ENCODE measurements at places on chromosomes 6 and 20. TPM values are rescaled to one million over a fixed set of nuclear protein-coding genes. Genes with fewer than 3 reads are reported as not detected.

The BACH2 gene
- 0.15 TPM for total RNA-seq

- DNase-seq: no peak
Measured at GRCh38 chr6:72422171-72422570, 199.7 kb upstream of the KCNQ5 start.

The SCUBE3 gene
- total RNA-seq: 0.02 TPM

DNA sequence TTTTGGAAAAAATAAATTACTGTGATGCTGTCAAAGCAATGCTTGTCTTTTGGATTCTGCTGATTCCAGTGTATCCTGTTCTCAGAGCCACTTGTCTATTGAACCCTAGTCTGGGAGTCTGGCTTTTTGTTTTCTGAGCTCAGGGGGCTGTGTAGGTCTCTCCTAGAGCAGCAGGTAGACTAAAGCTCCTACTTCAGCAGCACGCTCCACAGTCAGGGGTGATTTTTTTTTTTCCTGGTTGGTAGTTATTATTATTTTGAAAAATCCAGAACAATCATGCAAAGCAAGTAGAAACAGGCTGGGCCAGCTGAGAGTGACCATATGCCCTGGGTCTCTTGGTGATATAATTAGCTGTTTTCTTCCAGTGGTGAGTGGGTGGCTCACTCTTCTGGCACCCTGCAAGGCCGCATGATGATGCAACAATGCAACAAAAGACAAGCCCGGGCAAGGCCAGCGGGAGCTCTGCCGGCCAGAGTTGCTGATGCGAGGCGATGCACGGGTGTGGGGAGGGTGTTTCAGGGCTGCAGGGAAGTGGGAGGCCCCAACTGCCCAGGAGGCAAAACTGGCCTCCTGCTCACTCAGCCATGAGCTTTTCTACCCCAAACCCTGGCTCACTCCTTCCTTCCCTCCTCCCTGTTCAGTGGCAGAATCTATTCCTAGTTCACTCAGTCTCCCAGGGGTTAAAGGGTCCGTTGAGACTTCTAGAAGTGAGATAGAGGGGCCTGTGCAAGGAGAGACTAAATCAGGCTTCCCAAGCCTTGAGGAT is 11.5 kb upstream of the CDKN1A start:
- peak; percentile 83 for DNase-seq

The STX16 gene
- total RNA-seq: 24.3 TPM

GRCh38 chr6:67863346-67863745 is 771.7 kb upstream of the ADGRB3 start:
- DNase-seq: no peak

DNA sequence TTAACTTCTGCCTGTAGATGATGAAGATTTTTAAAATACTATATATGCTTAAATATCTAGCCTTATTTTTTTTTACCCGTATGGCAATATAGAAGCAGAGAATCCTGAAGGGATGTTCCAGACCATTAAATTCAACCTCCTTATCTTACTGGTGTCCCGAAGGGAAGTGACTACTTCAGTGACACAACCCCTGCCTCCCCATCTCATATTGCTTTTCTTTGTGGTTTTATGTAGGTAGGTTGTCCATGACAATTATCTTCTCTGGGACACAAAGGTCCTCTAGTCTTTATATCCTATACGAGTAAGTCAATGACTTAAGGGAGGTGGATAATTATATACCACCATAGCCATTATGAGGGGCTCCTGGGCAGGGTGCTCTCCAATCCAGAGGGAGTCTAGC is 57.4 kb upstream of the EMILIN3 start:
- DNase-seq: no peak

DNA sequence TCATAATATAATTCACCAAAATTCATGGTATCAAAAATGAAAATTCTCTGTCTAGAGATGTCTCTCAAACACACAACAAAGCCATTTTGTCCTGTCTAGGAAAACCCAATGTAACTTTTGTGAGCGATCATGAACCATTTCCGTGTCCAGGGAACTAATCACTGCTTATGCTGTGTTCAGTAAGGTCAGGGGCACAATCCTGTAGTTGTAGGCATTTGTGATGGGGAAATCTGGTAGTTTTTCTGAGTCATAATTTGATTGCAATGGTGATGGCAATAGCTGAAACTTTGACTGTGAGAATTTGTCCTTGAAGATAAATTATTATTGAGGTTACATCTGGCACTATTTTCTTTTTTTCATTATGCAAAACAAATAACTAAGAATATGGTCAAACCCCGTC is 21.0 kb upstream of the GCLC start:
- no peak for DNase-seq

GRCh38 chr20:675453-676314 is at the start of gene SCRT2:
Gene SCRT2 (minus strand): TSS chr20:675802. CDS start chr20:675601, 201 bp downstream.
- peak; percentile 76 for DNase-seq

- no peak for DNase-seq
Measured at GRCh38 chr20:22723659-22724058, 139.3 kb upstream of the FOXA2 start.

DNA sequence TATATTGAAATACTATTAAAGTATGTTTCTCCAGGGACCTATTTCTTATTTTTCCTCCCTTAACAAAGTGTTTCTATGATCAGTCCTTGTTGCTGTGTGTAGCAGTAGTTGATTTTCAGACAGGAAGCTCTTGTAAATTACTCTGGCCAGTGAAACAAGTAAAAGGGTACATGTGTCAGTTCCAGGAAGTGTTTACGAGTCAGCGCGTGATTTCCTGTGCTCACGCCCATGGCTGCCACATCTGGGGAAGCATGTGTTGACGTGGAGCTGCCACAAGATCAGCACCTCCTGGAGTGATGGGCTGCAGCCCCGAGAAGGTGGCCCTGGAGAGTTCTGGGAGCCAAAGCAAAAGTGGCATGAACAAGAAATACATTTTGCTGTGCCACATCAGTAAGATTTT is 38.6 kb upstream of the GGTLC1 start:
- DNase-seq: no peak

GRCh38 chr6:160974304-160974771 is 17.2 kb upstream of the MAP3K4 start:
- DNase-seq: no peak

- no peak for DNase-seq
Measured at GRCh38 chr20:4026093-4026601, 10.8 kb upstream of the RNF24 start.

The ECT2L gene
- total RNA-seq: not detected

The GJA1 gene
- total RNA-seq: 34.1 TPM

- peak; percentile 59 for DNase-seq
Measured at GRCh38 chr6:2478200-2478599, 232.8 kb upstream of the GMDS start.
